ENCODE measurements at places on chromosomes 3 and 15. TPM values are rescaled to one million over a fixed set of nuclear protein-coding genes. Genes with fewer than 3 reads are reported as not detected.
A peak's percentile ranks its signal among the peaks of the same experiment; 100 is the strongest.

DNA sequence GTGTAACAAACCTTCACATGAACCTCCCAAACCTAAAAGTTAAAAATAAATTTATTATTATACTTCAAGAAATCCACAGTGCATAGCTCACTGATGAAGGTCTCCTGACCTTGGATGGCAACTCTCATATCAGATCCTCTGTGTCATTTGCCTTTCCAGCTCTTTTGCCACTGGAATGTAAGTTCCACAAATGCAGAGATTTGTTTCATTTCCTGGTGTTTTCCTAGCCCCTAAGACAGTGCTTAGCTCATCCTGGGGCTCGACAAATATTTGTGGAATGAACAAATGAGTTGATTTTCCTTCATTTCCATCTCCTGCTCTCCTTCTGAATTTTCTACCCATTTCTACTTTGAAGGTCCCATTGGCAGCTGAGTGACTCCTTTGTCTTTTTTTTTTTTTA, 56.0 kb downstream of the FRMD4B start:
- DNase-seq = no peak

DNA sequence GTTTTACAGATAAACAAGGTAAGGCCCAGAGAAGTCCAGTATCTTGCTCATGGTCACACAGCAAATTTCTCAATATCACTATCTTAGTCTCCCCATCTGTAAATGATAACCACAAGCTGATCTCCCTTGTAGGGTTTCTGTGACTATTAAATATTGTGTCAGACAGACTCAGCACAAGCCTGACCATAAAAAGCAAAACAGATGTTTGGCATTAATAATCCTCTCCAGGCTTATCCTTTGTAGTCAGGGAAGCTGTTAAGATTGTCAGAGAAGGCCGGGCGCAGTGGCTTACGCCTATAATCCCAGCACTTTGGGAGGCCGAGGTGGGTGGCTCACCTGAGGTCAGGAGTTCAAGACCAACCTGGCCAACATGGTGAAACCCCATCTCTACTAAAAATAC, 173.2 kb upstream of the PRICKLE2 start:
- no peak for DNase-seq

DNA sequence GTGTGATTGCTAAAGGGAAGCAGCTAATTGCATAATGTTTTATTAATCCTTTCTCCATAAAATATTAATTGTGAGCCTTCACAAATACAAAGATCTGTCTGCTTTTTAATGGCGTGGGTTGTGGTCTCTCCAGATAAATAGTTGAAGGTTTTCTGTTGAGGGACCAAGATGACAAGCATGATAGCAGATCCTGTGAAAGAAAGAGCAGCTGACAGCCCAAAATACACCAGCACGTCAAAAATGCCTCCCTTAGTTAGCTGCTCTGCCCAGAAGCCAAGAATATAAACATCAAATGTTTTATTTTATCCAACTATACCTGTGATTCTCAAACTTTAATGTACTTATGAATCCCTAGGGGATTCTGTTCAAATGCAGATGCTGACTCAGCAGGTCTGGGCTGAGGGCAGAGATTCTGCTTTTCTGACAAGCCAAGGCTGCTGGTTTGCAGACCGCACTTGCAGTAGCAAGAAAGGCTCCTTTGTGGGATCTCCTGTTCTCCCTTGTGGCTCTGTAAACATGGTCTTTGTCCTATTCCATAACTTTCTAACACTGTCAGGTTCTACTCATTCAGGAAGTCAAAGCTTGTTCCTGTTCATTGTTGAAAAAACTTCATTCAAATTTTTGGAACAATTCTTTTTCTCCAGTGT, 119.1 kb upstream of the SLC25A36 start:
- no peak for DNase-seq

DNA sequence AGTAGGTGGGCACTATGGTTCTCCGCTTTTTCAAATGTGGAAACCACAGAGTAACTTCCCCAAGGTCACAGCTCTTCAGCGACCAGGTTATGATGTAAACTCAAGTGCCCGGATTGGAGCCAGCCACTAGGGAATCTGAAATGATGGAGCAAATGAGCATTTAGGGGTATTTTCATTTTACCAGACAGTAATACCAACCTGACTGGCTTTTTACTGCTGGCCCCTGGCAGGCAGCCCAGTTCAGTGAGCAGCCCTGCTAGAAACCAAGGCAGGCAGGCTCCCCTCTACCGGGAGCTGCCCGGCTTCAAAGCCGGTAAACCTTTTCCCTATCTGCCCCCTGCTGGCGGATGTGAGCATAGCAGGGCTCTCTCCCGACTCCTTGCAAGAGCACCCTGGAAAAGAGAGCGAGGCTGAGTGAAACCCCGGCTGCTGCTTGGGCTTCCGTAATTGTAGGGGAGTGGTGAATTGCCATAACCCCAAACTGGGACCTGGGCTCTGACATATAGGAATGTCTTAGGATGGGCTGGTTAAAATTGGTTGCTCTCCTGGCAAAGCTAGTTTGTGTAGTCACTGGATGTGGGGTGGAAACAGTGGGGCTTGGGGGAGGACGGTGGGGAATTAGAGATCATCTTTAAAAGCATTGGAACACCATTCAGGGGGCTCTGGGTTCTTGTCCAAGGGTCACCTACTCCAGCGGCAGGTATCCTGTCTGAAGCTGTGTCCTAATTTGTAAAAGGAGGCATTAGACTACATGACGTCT, 98.0 kb upstream of the TNFAIP8L3 start:
- DNase-seq = peak; percentile 90

The ADAMTSL3 gene
- total RNA-seq = 5.7 TPM

The SLC22A13 gene
- 0.95 TPM for total RNA-seq
